ENCODE measurements at places on chromosomes 2 and 18. TPM values are rescaled to one million over a fixed set of nuclear protein-coding genes. Genes with fewer than 3 reads are reported as not detected.

DNA sequence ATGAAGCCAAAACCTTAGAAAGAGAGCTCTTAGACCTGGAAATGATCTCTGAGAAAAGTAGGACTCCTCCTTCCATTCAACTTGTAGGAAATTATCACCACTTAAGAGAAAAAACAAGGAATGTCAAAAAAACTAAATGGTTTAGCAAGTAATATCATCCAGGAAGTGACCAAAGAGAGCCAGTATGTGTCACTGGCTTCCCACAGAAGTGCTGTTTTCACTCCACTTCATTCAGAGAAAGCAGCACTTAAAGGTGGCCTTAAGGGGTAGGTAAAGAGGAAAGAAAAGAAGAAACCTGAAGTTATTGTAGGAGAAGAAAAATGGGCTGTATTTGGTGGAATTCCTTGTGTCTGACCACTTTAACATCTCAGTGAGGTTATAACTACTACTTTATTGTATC lies 414.4 kb upstream of the ETAA1 start:
- DNase-seq, result no peak

- no peak for DNase-seq
Observed at GRCh38 chr2:179024445-179024844, 25.5 kb downstream of the CCDC141 start.

GRCh38 chr2:32456808-32457207 lies 100.0 kb downstream of the BIRC6 start:
- no peak for DNase-seq

- no peak for DNase-seq
Observed at GRCh38 chr2:201972621-201973255, 60.9 kb upstream of the FZD7 start.

GRCh38 chr2:240689975-240690374 lies 1.7 kb upstream of the AQP12A start:
- no peak for DNase-seq

DNA sequence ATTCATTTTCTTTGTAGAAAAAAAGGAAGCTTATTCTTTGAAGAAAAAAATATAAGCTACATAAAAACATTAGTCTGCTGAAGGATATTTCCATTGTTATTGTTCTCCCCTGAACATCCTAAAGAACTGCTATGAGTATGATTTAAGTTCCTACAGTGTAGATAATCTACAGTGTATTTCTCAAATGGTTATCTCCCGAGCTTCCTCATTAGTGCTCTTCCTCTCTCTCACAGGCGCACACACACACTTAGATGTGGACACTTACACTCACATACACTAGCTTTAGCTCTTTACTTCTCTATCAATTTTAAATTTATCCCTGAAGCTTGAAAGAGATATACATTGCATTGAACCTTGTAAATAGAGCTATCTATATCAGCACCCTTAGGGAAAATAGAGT lies 681.0 kb downstream of the KCNJ3 start:
- DNase-seq, result no peak

- no peak for DNase-seq
Observed at GRCh38 chr2:138534791-138535190, 33.2 kb downstream of the SPOPL start.

PMAIP1 gene
- 0.40 TPM for polyA plus RNA-seq

SNORC gene
- 0.88 TPM for polyA plus RNA-seq

TMEM178A gene
- polyA plus RNA-seq, result 0.65 TPM

PTH2R gene
- not detected for polyA plus RNA-seq

RTKN gene
- 27.6 TPM for polyA plus RNA-seq

All from heart left ventricle (tissue), 16 donors.